Activated T-cell treated with anti-CD3 and anti-CD28 coated beads for 24 hours (primary cell): ENCODE measurements at places on chromosomes 2 and 18.

DNA sequence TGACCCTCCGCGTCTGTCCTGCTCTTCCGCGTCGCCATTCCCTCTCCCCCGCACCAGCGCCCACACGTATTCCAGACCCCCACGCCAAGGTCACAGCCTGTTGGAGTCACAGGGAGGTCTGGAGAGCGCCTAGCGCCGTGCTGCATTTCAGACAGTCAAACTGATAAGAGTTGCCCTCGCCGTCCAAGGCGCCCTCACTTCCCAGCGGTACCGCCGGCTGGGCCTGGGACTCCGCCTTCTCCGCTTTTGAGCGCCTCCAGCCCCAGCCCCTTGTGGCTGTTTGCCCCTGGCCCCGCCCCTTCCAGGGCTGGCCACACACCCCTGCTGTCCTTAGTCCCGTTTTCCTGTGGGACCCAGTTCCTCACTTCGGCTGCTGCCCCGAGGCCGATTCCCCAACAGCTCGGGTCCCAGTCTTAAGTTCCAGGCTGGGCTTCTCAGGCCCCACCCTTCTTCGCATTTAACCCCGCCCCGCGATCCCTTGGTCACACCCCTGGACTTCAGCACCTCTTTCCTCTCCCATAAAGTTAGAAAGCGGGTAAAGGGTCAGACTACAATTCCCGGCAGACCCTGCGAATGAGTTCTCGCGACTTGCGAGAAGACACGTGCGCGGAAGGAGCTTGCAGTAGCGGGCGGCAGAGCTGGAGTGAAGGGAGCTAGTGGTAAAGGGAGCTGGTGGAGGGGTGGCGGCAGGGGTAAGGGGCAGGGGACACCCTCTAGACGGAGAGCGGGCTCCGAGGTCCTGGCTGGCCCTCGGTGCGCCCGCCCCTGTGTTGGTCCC is at the start of gene GMPPA:
TSS of gene GMPPA (plus strand) at position 612 of the 778 bp plus-strand sequence. CDS start 1,085 bp downstream, outside the sequence.
- peak; percentile 90 for DNase-seq

DNA sequence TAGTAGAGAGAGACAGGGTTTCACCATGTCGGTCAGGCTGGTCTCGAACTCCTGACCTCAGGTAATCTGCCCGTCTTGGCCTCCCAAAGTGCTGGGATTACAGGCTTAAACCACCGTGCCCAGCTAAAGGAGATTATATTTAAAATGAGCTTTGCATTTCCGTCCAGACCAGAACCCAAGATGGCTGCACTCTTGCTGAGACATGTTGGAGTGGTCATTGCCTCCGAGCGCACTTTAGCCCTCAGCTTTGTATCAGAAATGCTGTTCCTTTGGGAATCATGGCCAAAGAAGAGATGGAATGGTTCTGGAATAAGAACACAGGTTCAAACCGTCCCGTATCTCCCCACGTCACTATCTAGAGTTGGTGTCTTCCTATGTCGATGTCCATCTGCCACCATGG is 3.4 kb downstream of the UBXN2A start:
- no peak for DNase-seq

DNA sequence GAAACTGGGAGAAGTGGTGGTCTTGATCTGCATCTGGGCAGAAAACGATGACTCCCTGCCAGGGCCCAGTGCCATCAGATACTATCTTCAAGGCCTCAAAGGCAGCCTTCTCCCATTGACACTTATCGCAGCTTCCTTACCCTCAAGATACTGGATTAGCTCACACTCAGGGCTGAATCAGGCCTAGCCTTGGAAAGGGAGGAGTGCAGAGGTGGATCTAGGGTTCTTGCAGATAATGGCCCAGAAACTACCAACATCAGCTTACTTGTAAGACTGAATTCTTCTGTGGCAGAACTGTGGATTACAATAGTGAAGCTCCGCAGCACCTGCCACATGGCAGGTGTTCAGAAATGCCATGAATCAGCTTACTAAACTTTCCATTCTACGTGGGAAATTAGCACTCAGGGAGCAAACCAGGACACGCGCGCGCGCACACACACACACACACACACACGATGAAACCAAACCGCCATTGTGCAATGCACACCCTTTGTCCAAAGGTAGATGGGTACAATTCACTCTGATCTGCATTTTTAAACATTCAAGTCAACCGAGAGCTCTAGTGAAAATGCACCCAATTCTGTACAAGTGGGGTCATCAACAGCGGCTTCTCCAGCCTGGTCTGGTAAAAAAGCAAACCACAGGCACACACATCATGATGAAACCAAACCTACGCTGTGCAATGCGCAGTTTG is 26.3 kb upstream of the TMEM182 start:
- no peak for DNase-seq

DNA sequence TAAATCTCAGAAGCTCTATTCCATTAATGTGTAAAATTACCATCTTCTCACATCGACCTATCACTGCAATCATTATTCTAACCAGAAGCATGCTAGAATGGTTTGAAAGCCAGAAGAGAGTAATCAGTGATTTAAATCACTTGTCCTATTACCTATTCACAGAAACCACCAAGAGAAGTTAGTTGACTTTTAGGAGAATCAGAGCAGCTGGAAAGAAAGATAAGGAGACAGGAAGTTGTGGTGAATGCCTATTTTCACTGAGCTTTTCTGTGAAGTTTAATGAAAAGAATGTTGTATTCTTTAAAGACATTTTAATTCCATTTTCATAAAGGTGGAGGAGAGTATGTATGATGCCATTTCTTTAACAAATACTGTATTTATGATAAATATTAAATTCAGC is 352.6 kb upstream of the CRIM1 start:
- no peak for DNase-seq

DNA sequence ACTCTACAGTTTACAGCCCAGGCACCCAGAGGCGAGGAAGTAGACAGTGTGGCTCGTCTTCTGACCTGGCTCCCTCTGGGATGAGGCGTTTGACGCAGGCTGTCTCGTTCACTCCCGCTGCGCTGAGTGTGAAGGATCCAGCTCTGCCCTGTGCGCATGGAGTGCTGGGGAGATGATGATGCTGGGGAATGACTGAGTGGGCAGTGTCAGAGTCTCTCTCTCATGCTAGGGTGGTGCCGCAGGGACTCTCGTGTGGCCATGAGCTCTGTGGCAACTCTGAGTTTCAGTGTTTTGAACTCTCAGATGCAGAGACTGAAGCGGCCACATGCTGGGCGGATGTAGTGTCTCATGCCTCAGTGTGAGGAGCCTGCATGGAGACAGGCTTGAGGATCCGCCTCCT is 118.4 kb upstream of the TPO start:
- DNase-seq = no peak

DNA sequence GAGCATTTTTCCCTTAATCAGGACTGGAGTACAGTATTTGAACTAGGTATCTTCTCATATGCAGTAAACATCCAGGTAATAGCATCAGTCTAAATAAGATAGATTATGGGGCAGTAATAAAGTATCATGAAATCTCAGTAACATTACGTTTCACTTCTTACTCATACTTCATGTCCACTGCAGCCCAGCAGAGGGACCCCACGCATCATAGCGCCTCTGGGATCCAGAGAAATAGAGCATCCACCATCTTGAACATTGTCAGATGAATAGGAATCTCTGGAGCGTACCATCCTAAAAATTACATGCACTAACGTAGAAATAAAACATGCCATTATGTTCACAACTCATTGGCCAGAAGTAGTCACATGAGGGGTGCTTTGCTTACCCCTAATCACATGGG is 499.0 kb downstream of the CPS1 start:
- DNase-seq = no peak

GRCh38 chr18:48790869-48791635 is 159.7 kb downstream of the SMAD7 start:
- no peak for DNase-seq

DNA sequence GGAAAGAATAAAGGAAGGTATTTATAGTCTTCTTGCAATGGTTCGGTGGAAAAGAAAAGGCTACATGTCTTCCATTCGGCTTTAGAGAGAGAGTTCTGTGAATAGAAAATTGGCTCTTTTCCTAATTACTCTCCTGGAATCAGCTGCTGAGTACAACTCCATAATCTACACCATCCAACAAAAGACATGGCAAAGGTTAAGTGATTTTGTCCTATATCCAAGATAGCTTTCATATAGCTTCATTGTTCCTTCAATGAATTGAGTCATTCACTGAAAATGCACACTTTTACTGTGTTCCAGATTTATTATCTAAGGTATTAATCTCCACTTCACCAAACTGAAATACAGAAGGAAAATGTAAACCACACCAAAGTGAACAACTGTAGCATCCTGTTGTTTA is 514.5 kb downstream of the LRRTM4 start:
- DNase-seq = no peak

- DNase-seq = no peak
These were observed 131.3 kb downstream of the TPO start for GRCh38 chr2:1544478-1545069.

- no peak for DNase-seq
These were observed 68.7 kb upstream of the EDAR start for GRCh38 chr2:109057686-109058085.
